Stimulated activated CD4-positive, alpha-beta T cell treated with anti-CD3 and anti-CD28 coated beads, TNF-alpha, amount 100 ng/mL, for 1 hour (primary cell): ENCODE measurements at places on chromosomes 5 and 9.

GRCh38 chr5:75510836-75511434 lies 494 bp downstream of the CERT1 start:
- DNase-seq = no peak

GRCh38 chr9:90929626-90930025 lies 128.0 kb downstream of the SYK start:
- no peak for DNase-seq

GRCh38 chr5:26884481-26884880 lies 153.9 kb downstream of the CDH9 start:
- no peak for DNase-seq

GRCh38 chr9:85137696-85138095 lies 468.2 kb downstream of the NTRK2 start:
- DNase-seq = no peak

GRCh38 chr9:16241231-16241630 lies 629.2 kb downstream of the BNC2 start:
- no peak for DNase-seq

- no peak for DNase-seq
These were observed 11.3 kb downstream of the TMEM250 start for GRCh38 chr9:136107155-136107952.
